ENCODE measurements at places on chromosomes 11 and 22. TPM values are rescaled to one million over a fixed set of nuclear protein-coding genes. Genes with fewer than 3 reads are reported as not detected.

GRCh38 chr11:34395916-34396550 is 38.2 kb upstream of the ABTB2 start:
- DNase-seq = no peak

CCDC89 gene
- total RNA-seq = 0.51 TPM

DNA sequence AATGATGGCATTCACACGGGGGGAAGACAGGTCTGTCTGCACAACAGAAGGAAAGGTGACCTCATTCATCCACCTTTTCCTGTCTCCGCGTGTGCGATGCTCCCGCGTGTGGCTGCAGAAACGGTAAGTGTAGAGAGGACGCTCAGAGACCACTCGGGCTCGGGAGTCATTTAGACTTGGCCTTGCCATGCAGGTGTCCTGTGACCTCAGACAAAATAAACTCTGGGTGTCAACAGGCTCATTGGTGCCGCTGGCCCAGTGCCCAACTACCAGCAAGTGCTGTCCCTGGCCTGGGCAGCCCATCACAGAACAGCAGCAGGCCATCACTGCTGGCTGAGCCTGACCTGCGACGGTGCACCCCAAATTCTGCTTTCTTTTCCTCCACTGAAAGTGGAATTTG is 48.1 kb upstream of the ARFGAP3 start:
- no peak for DNase-seq

DNA sequence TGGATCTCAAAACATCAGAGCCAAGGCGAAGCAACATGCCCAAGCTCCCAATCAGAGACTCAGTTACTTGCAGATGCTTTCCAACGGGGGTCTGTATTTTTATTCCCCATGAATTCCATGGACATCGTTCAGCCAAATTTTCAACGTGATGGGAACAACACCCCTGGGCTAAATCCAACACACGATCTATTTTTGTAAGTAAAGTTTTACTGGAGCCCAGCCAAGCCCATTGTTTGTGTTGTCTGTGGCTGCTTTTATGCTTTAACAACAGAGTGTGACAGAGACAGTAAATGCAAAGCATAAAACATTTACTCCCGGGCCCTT is 33.7 kb downstream of the SLC5A1 start:
- DNase-seq = no peak

DNA sequence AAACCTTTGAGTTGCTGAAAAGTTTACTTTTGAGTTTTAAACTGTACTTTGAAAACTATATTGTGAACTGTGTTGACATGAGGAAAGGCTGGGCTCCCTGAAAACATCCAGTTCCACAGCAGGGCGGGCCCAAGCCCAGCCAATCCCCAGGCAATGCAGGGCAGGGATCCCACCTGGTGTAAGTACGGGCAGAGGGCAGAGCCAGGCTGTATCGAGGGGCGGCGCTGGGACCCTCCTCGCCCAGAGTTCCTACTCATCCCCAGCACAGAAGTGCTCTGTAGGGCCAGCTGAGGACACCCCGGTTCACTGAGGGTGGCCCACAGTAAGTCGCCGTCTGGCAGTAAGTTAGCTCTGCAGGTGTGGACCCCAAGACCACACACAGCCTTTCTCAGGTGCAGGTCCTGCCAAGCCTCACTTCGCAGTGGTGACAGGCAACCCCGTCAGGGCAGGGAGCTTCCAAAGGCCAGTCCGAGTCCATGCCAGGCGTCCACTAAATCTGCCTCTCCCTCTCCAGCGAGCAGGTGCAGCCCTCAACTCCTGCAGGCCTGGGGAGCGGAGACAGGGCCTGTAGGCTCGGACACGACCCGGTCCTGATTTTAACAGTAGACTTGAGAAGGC is 6.3 kb downstream of the RASSF7 start:
- no peak for DNase-seq
